Fibroblast of skin of right biceps (primary cell): ENCODE measurements at places on chromosomes 11 and 22.

DNA sequence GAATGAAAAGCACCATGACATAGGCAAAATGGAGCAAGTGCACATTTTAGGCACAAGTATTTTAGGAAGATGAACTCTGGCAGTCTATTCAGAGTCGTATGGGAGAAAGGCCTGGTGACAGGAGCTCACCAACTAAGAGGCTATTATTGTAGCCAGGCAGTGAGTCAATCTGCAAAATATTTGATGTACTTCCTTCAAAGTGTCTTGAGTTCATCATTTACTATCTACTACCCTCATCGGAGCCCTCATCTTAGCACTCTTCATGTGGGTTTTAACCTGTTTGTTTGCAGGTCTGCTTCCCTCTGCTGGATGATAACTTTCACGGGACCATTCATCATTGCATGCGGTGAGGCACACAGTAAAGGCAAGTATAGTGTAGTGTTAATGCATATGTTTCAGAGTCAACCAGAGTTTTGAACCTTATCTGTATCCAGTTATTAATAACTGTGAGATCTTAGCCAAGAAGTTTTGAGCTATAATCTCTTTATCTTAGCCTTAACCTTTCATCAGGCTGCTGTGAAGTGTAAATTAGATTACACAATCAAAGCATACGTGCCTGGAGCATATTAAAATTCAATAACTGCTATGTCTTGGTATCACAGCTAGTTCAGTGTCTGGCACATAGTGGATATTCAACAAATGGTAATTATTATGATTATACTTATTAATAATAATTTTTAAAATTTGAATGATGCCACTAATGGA lies 70.9 kb upstream of the SC5D start:
- no peak for DNase-seq

DNA sequence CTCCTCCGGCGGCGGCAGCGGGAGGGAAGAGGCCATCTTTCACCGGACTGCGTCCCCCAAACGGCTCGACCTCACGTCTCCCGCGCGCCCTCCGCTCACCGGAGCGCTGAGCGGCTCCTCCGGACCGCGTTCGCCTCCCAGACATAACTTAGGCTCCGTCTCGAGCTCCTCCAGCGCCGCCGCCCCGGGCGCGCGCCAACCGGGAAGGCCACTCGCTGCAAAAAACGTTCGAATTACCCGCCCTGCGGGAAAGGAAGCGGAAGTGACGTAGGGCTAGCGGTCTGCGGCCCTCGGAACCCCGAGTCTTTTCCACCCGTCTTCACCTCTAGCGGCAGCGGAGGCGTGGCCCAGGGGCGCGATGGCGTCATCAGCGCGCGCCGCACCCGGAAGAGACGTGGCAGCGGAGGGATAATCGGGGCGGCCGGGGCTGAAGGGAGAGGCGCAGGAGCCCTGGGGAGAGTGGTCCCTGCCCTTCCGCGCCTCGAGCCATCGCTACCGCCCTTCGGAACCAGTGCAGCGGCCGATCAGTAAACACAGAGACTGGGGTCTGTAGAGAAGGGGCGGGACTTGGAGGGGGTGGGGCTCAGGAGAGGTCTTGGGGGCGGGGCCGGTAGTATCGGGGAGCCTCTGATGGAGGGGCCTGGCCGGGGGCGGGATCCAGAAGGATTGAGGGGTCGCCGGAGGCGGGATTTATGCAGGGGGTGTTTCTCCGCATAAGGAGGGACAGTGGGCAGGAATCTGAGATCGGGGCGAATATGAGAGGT lies at the start of the genes CDCA5 and ZFPL1:
Gene CDCA5, minus strand, starts transcription at position 207 of the 764 bp plus-strand sequence. Its CDS starts 62 bp downstream, at position 145.
Gene ZFPL1, plus strand, starts transcription at position 389 of the 764 bp plus-strand sequence. CDS start 477 bp downstream, outside the sequence.
- peak; percentile 96 for DNase-seq

DNA sequence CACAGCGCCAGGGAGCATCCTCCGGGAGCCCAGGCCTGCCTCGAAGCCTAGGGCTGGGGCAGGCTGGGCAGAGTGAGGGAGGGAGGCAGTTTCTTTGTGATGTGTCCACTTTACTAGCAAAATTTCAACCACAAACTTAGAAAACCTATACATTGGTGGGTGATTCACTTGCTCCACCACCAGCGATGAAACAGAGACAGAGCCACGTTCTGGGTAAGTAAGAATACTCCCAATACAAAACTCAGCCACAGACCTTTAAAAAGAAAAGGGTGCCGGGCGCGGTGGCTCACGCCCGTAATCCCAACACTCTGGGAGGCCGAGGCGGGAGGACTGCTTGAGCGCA lies 22.3 kb downstream of the CDKN1C start:
- DNase-seq = peak; percentile 18

- no peak for DNase-seq
Observed at GRCh38 chr22:19645391-19645790, 68.9 kb upstream of the SEPTIN5 start.

- DNase-seq = peak; percentile 82
Observed at GRCh38 chr11:16511116-16512114, 155.1 kb upstream of the SOX6 start.

GRCh38 chr11:120031156-120031555 lies 106.8 kb downstream of the TRIM29 start:
- no peak for DNase-seq

DNA sequence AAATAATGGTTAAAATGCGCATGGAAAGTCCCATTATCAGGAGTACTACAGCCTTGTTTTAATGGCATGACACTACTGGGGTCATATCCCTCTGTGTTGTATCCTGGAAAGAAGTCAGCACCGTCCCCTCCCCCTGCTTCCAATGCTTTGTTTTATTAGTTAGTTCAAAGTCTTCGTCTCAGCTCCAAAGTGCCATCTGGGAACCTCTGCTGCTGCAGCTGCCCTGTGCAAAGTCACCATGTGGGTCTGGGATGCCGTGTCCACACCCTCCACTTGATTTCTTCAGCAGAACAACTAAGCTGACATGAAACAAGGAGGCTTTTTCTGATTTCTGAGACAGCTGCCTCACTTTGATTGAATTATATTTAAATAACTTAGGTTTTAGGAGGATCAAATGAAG lies 29.5 kb upstream of the NCAM1 start:
- DNase-seq = no peak

- DNase-seq = peak; percentile 94
Observed at GRCh38 chr11:109034339-109034696, 369.4 kb downstream of the DDX10 start.

DNA sequence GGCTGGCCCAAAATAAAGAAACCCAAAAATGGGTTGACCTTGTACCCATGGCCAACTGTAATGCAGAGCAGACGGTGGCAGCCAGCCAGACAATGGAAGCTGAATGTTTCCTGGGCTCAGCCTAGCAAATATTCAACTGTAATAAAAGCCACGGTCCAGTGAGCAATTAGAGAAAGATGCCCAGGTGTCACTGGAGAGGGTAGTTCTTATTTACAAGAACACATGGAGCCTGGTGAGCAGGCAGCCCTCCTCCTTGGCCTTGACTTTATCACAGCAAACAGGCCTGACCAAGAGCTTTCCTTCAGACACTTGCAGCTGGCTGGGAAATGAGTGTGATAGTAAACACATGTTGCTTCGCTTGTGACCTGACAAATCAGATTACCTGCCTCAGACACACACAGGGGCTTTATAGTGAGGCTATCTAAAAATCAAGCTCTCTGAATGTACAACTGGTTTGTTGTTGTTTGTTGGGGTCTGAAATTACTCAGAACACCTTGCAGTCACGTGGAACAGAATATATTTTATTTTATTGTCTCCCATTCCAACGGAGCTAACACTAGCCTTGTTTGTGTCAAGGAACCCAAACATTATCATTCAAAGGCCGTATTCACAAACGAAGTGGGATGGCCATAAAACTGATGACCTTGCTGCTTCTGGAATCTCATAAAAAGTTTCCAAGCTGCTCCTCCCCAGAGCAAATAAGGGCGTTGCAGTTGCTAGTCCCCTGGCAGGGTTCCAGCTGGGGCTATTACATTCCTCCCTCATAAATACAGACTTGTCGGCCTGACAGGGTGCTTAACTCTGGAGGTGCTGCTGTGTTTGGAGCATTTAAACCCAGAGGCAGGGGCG lies 161.1 kb downstream of the BBOX1 start:
- DNase-seq = peak; percentile 94

- DNase-seq = no peak
Observed at GRCh38 chr22:25377699-25378098, 158.3 kb downstream of the CRYBB2 start.

DNA sequence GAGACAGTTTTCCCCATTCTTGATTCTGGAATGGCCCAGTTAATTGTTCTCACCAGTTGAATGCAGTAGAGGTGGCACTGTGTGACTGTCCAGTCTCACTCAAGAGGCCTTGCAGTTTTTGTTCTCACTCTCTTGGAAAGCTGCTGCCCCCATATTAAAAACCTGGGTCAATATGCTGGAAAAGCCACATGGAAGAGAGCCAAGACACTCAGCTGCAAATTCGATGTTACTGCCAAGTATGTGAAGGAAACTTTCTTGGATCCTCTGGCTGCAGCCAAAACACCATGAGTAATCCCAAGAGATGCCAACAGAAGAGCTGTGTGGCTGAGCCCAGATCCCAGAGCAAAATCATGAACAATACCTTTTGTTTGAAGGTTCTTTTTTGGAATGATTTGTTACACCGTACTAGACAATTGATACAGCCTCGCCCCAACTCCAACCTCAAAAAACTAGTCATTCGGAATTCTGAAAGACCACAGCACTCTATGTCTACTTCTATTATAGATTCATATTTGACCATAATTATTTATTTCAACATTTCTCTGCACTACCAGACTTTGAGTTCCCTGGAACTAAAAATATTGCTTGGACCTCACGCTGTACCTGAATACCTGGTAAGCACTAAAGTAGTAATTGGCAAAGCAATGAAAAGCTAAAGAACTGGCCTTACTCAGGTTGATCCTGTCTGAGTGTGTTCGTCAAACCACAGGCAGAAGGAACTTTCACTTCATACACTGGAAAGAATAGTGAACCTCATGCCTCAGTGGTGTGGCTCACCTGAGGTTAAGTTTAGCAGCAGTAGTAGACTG lies 378.8 kb downstream of the ETS1 start:
- peak; percentile 96 for DNase-seq

DNA sequence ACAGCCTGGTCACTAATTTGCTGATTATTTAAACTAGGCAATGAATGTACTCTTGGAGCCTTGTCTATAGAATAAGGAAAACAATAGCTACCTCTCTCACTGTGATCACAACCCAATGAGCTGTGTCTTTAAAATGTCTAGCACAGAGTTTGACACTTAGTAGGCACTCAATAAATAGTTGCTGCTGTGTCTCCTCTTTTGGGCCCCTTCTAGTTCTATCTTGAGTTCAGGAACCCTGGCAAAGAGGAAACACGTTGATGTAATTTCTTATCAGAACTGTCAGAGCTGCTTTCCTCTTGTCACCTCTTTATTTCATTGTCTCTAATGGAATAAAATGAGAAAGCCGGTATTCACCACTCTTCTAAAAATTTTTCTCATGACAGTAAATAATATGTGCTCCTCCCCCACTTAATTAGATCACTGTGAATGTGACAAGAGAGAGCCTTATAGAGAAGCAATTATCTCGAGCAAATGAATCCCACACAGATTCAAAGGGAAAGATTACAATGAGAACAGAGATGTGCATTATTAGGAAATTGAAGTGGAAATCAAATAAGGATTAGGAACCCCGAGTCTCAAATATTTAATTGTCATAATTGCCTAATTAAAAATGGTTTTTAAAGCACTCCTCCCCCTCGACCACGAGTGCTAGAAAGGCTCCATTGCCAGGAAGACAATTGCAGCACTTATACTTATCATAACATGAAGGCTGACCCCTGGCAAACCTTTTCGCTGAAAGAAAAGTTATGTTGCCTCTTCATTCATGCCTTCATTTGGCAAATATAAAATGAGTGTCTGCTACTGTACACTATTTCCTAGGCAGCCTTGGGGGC lies 175.0 kb upstream of the BDNF start:
- no peak for DNase-seq

DNA sequence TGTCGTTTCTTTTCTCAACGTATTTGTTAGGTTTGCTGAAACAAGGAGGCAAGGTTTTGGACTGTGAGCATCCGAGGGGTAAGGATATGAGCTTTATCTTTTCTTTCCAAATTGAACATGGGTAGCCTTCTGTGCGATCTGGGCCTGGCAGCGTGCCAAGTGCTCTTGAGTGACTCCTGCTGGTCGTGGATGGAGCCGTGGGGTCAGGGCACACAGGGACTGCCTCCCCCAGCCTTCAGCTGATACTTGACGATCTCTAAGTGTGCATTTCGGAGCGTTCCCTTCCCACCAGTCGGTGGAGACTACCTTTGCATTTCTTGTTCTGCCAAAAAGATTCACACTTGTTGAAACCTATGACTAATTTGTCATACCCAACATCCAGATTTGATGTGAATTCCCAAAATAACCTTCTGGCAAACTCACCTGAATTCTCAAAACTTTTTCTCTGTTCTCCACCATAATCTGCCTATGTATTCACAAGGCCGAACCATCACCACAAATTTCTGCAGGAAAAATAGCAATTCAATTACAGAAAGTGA lies 40.1 kb upstream of the CLMP start:
- DNase-seq = peak; percentile 20

DNA sequence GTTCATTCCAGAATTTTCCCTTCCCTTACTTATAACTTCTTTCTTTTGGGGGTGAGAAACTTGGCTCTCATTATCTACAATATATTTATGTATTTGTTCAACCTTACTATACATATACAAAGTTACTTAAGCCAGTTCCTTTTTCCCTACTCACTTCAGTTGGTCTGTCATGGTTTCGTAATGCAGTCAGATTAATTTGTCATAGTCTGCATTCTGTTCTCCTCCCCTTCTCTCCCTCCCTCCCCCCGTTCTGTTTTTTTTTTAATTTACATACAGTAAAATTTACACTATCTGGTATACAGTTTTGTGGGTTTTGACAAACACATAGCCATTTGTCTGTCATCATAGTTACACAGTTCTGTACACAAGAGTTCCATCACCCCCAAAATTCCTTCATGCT lies 71.8 kb upstream of the ADORA2A start:
- DNase-seq = no peak

DNA sequence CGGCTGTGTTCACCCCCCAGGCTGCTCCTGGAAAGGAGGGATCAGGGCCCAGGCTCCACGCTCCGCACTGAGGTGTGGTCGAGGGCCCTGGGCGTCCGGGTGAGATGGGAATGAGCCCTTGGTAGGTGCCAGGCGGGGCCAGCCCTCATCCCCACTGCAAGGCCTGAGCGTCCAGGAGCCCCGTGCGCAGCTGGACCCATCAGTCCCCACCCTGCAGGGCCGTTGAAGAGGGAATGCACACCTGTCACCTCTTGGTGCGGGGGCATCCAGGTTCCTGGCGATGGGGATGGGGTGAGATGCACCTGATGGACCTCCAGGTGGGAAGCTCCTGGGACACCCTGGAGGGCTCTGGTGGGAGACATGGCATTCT lies 72.2 kb downstream of the KCNQ1 start:
- DNase-seq = no peak

- DNase-seq = peak; percentile 67
Observed at GRCh38 chr11:88174709-88175568, at the start of gene RAB38. Gene RAB38 (minus strand): TSS chr11:88175443. CDS start chr11:88175384, 59 bp downstream.

GRCh38 chr11:85086504-85087284 lies 540.5 kb downstream of the DLG2 start:
- DNase-seq = peak; percentile 64

DNA sequence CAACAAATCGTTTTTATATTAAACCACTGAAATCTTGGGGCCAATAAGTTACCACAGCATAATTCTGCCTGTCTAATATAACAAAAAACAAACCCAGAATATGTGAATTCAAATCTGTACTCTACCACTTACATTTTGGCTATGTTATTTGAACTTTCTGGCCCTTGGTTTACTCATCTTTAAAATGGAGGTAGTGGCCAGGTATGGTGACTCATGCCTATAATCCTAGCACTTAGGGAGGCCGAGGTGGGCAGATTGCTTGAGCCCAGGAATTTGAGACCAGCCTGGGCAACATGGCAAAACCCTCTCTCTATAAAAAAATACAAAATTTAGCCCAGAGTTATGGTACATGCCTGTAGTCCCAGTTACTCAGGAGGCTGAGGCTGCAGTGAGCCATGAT lies 84.2 kb downstream of the FAM168A start:
- no peak for DNase-seq

- DNase-seq = peak; percentile 7
Observed at GRCh38 chr22:48089601-48090331, 1327.3 kb downstream of the TBC1D22A start.
